ENCODE measurements at places on chromosomes 1 and 21.

- no peak for DNase-seq
Observed at GRCh38 chr1:47796626-47797025, 200.6 kb downstream of the TRABD2B start.

- DNase-seq, result no peak
Observed at GRCh38 chr1:60984062-60984799, 98.1 kb upstream of the NFIA start.

DNA sequence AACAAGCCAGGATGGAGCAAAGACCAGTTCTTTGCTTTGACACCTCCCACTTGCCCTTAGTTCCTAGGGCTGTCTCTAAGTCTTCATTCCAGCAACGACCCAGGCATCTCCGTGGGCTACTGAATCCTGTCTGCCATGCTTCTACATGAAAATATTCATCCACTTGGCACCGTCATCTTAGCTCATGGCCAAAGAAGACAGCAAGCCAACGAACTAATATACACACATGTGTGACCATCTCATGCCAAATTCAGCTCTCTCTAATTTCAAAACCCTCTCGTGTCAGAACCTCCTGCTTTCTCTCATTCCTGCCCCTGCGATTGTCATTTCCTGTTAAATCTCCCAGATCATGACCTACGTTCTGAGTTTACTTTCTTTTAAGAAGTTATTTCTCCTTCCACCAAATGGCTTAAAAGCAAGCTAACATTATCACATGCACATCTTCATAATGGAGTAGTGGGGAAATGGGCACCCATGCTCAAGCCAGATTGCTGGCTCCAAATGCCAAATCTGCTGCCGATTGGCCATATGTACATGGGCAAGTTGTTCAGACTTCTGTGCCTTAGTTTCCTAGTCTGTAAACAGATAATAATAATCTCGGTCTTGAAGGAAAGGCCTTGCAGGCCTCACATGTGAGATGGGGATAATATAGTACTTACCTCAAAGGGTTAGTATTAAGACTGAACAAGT, 373.4 kb downstream of the USH2A start:
- no peak for DNase-seq

DNA sequence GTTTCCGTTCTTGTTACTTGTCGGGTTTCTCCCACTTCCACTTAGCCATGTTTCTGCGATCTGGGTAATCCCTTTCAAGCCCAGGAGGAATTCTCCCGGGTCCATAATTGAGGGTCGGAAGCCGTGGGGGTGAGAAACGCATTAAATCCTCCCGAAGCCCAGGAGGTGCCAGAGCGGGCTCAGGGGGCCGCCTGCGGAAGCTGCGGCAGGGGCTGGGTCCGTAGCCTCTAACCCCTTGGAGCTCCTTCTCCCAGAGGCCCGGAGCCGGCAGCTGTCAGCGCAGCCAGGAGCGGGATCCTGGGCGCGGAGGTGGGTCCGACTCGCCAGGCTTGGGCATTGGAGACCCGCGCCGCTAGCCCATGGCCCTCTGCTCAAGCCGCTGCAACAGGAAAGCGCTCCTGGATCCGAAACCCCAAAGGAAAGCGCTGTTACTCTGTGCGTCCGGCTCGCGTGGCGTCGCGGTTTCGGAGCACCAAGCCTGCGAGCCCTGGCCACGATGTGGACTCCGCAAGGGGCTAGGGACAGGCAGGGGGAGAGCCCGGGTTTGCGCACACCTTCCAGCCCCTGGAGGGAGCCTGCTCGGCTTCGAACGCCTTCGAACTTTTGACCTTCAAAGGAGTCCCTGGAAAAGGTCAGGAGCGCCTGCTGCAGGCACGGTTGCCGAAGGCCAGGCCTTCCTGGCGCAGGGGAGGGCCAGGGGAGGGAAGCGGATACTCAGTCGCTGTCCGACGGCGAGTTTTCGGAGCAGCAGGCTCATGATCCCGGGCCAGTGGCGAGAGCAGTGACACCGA, 1.7 kb upstream of the SIM2 start:
- DNase-seq, result no peak

- no peak for DNase-seq
Observed at GRCh38 chr1:18752409-18752808, 107.1 kb downstream of the TAS1R2 start.

DNA sequence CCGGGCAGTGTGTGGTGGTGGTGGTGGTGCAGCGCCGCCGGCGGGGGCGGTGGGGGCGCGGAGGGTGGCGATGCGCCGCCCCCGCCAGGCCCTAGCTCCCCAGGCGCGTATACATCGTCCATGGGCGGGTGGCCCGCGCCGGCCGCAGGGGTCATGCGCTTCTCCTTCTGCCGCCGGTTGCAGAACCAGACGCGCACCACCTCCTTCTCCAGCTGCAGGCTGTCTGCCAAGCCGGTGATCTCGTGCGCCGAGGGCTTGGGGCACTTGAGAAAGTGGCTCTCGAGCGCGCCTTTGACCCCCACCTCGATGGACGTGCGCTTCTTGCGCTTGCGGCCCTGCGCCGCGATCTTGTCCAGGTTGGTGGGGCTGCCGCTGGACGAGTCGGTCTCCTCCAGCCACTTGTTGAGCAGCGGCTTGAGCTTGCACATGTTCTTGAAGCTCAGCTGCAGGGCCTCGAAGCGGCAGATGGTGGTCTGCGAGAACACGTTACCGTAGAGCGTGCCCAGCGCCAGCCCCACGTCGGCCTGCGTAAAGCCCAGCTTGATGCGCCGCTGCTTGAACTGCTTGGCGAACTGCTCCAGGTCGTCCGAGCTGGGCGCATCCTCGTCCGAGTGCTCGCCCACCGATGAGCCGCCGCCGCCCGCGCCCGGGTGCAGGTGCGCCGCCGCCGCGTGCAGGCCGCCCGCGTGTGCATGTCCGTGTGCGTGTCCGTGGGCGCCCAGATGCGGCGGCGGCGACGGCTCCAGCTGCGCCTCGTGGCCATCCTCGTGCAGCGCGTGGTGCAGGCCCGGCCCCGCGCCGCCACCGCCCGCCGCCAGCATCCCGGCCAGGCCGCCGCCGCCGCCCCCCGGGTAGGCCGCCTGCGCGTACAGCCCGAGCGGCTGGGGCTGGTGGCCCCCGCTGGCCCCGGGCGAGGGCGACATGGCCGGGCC, 926 bp downstream of the POU3F1 start:
- no peak for DNase-seq

DNA sequence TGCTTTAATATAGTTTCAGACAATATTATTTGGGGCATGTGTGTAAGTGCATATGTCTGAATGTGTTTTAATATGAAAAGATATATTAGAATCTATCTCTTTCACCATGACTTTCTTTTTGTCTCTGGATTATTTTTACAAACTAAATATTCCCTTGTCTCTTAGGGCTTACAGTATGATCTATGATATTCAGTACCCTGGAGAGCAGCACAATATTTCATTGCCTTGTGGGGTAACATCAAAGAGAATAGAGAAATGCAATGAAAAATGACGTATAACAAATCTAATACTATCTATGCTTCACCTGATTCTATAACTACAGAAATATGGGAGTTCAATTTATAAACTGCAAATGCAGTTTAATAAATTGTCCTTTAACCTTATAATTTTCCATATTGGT, 2084.5 kb downstream of the MRPL39 start:
- no peak for DNase-seq

GRCh38 chr1:94633051-94633450, 91.5 kb upstream of the F3 start:
- no peak for DNase-seq

- DNase-seq, result no peak
Observed at GRCh38 chr1:40877698-40878097, 15.5 kb upstream of the CITED4 start.

DNA sequence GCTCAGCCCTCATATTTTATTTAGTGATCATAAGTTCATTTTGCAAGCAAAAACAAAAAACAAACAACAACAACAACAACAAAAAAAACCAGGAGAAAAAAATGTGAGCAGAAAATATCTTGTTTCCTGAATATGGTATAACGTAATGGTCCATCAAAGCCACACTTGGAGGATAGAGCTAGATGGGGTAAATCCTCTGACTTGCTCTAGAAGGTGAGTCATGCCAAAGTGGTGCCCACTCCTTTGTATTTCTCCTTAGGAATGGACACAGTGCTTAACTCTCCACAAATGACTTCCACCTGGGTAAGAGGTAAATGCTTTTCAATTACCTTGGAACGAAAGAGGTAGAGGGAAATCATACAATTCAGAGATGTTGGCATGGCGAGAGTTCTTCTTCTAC, 20.6 kb downstream of the PROX1 start:
- no peak for DNase-seq

DNA sequence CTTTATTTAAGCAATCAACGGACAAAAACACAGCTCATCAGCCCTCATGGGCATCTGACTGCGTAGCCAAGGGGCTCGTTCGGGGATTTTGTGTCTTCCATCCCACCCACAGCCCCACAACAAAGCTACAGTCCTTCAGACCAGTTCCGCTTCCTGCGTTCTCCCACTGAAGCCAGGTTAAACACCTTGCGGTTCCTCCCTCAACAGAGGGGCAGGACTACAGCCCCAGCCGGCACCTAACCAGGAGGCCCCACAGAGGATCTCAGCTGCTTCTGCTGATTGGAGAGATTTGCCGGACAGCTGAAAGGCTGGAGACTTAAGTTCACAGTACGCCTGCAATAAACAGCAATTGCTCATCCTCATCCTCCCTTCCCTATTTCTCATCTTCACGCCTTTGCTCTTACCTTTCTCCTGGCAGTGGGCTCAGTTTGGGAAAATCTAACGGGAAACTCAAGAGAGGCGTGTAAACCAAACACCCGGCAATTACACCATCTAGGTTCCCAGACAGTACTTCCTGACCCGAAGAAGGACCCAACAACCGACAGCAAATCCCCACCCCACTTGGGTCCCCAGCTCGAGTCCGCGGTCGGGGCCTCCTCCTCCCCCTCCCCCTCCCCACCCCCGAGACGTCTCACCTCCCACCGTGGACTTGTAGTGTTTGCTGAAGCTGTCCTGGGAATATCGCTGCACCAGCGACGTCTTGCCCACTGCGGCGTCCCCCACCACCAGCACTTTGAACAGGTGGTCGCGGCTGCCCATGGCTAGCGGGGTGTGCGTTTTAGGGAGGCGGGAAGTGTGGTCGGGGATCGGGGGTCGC, 876 bp downstream of the RAB29 start:
- DNase-seq, result peak; percentile 32

DNA sequence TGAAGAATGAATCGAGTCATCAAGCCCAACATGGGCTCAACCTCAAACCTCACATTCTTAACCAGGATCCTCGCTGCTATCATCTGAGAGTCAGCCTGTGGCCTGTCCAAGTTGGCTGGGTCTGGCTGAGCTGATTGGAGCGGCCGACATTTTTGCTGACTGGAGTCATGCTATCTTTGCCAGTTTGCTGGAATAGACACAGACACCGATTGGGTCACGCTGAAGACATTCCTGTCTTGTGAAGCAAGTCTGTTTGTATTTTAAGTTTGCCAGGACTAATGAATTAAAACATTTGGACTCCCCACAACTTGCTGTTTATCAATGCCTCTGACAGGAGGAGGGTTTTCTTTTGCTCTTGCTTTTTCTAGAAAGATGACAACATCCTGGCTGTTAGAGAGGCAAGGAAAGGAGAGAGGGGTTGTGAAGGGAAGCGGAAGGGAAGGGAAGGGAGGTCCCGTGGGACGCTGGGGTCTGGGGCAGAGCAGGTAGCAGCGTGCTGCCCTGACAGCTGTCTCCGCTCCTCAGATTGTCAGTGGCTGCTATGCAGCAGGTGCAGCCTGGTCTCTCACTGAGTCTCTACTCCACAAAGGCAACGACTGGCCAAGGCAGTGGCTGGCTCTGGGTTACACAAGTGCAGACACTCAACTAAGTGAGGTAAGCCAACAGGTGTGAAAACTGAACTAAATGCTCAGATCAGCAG, at the start of gene MAP3K7CL:
Gene MAP3K7CL, plus strand, starts transcription at position 375 of the 700 bp plus-strand sequence. CDS start 2,701 bp downstream, outside the sequence.
- DNase-seq, result no peak

GRCh38 chr1:9703681-9704080, 52.1 kb downstream of the PIK3CD start:
- no peak for DNase-seq

GRCh38 chr21:31727181-31727580, 4.7 kb downstream of the SCAF4 start:
- DNase-seq, result no peak

- no peak for DNase-seq
Observed at GRCh38 chr1:156491151-156491949, 9.2 kb downstream of the MEF2D start.

DNA sequence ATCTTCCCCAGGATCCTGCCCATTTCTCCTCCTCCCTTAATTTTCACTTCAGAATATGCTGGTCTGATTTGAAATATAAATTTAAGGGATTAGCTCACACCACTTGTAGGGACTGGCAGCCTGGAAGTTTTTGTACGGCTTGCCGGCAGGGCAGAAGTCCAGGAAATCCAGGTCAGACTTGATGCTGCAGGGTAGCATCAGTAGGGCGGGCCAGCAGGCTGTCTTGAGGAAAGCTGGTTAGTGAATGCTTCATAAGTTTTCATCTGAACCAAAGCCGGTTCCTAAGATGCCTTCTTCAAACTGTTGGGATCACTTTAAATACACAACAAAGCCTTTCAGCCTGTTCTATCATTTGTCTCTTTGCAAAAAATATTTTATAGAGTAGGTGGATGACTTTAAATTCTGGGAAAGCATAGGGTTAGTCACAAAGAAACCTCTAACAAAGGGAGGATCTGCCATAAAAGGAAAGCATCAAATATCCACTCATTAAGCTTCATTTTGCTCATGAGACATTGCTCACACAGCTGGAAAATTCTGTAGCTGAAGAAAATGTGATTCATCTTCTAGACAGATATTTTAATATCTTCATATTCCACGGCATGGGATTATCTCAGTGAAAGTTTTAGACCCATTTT, 90.7 kb upstream of the GFI1 start:
- no peak for DNase-seq

- no peak for DNase-seq
Observed at GRCh38 chr1:41774471-41774990, 144.2 kb downstream of the HIVEP3 start.

- DNase-seq, result peak; percentile 71
Observed at GRCh38 chr1:161071886-161072371, 2.2 kb upstream of the ARHGAP30 start.

DNA sequence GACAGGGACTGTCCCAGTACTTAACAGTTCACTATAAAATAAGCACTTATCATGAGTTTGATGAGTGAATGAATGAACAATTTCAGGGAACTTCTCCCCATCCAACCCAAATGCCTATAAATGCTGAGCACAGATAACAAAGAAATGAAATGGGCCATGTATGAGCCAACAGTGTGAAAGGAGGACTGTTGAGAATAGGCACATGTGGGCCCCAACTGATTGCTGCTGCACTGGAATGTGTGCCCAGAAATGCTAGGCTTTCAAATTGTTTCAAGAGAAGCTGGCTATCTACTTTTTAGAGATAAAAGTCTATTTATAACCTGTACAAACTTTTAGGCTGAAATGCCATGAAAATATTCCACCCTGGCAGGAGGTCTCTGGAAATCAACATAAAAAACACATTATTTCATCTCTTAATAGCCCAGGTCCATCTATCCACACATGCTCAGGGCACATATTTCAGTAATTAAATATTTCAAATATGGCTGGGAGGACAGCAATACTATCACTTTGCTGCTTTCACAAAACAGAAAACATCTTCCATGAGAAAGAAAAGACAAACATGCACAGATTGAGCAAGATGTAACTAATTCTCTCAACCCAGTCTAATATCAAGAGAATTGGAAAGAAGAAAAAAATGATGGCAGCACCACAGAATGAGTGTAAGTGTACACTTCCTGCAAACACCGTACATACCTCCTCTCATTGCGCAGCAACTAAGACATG, 49.8 kb downstream of the COLGALT2 start:
- DNase-seq, result no peak
